ENCODE measurements at places on chromosomes 6 and 20. TPM values are rescaled to one million over a fixed set of nuclear protein-coding genes. Genes with fewer than 3 reads are reported as not detected.

SRMS gene
- total RNA-seq: not detected

THBD gene
- 10.4 TPM for total RNA-seq

BPIFB4 gene
- not detected for total RNA-seq

BMP2 gene
- total RNA-seq: 1.2 TPM

SLC17A9 gene
- total RNA-seq: 5.0 TPM

FOXQ1 gene
- not detected for total RNA-seq

HUS1B gene
- not detected for total RNA-seq

ACSS2 gene
- 63.7 TPM for total RNA-seq

KCNQ5 gene
- 0.17 TPM for total RNA-seq

PTPN1 gene
- total RNA-seq: 21.0 TPM

TFAP2B gene
- not detected for total RNA-seq

C6orf58 gene
- 0.35 TPM for total RNA-seq

PACSIN1 gene
- 0.09 TPM for total RNA-seq

TMEM244 gene
- not detected for total RNA-seq

CRISP2 gene
- not detected for total RNA-seq

SOX18 gene
- 0.58 TPM for total RNA-seq

FAM217A gene
- total RNA-seq: not detected

PERP gene
- 20.2 TPM for total RNA-seq

PRL gene
- not detected for total RNA-seq
